CD8-positive, alpha-beta memory T cell (primary cell): ENCODE measurements at places on chromosomes 11 and 22. TPM values are rescaled to one million over a fixed set of nuclear protein-coding genes. Genes with fewer than 3 reads are reported as not detected.

Gene ANKRD49
- 21.6 TPM for total RNA-seq

Gene OR2AG1
- not detected for total RNA-seq

Gene OR51I1
- not detected for total RNA-seq

Gene ACTN3
- total RNA-seq: 0.31 TPM

Gene NAT10
- 148 TPM for total RNA-seq

Gene PLAAT4
- 21.8 TPM for total RNA-seq

Gene C11orf16
- not detected for total RNA-seq

Gene EEF1G
- 1,846 TPM for total RNA-seq

Gene POU2AF2
- total RNA-seq: not detected

Gene LGR4
- total RNA-seq: 0.39 TPM

Gene OTOG
- not detected for total RNA-seq
